ENCODE measurements at places on chromosomes 11 and 22. TPM values are rescaled to one million over a fixed set of nuclear protein-coding genes. Genes with fewer than 3 reads are reported as not detected.

- no peak for ATAC-seq
Observed at GRCh38 chr11:71245601-71246391, 6.6 kb downstream of the SHANK2 start.

- ATAC-seq: peak; percentile 50
Observed at GRCh38 chr11:13339195-13340153, 61.9 kb downstream of the BMAL1 start.

GRCh38 chr11:45322891-45323600 is 36.9 kb upstream of the SYT13 start:
- ATAC-seq: no peak

DNA sequence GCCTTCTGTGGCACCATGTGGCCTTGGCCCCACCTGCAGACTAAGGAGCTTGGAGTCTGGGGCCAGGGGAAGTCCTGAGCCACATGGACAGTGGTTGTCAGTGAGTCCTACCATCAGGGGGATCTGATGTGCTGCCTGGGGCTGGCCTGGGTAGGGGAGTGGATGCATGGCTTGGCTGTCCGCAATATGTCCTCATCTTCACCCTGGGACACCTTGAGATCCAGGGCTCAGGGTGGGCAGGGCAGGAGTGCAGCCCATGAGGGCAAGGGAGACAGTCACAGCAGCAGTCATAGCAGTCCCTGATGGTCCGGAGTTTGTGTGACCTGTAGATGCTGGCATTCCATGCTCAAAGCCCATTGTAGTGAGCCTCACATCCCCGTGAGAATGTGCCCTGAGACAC is 256.8 kb upstream of the B3GAT1 start:
- no peak for ATAC-seq

GRCh38 chr11:48052183-48053044 is 72.1 kb downstream of the PTPRJ start:
- no peak for ATAC-seq

- peak; percentile 91 for ATAC-seq
Observed at GRCh38 chr22:42994917-42995562, 19.9 kb downstream of the PACSIN2 start.

DNA sequence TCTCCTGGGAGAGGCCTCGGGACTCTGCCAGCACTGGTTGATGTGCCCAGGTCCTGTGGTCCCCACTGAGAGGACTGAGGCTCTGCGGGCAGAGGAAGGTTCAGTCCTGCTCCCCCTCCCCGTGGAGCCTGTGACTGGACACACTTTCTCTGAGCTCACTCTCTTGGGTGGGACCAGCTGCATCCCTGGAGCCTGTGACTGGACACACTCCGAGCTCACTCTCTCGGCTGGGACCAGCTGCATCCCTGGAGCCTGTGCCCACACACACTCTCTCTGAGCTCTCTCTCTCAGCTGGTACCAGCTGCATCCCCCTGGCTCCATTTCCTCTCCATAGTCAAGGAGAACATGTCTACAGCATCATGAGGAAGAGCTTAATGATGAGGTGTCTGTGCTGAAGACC is 39.5 kb downstream of the TOLLIP start:
- peak; percentile 46 for ATAC-seq

The RASSF10 gene
- not detected for total RNA-seq

The MIOX gene
- total RNA-seq: 0.54 TPM

The SCN2B gene
- total RNA-seq: 0.19 TPM

The MRPL11 gene
- total RNA-seq: 21.7 TPM

Measured in motor neuron (in vitro differentiated cells).